LHCN-M2 (cell line): ENCODE measurements at places on chromosomes 1 and 21. TPM values are rescaled to one million over a fixed set of nuclear protein-coding genes. Genes with fewer than 3 reads are reported as not detected.

- no peak for DNase-seq
These were observed 63.6 kb upstream of the ERG start for GRCh38 chr21:38561613-38562581.

DNA sequence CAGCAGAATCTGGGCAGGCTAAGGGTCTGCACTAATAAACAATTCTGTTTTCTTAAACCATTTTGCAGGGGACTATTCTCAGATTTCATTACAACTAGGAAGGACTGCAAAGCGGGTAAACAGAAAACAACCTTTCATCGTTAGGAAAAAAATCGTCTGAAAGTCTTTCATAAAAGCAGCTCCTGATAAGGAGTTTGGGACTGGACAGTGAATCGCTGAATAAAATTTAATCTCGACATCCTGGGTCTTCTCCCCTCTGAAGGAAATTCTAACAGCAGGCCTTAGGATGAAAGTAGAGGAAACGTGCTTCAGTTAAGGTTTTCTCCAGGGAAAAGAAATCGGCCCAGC lies 471 bp upstream of the MTF2 start:
- no peak for DNase-seq

- DNase-seq = no peak
These were observed 16.6 kb upstream of the CLCA4 start for GRCh38 chr1:86530211-86530845.

DNA sequence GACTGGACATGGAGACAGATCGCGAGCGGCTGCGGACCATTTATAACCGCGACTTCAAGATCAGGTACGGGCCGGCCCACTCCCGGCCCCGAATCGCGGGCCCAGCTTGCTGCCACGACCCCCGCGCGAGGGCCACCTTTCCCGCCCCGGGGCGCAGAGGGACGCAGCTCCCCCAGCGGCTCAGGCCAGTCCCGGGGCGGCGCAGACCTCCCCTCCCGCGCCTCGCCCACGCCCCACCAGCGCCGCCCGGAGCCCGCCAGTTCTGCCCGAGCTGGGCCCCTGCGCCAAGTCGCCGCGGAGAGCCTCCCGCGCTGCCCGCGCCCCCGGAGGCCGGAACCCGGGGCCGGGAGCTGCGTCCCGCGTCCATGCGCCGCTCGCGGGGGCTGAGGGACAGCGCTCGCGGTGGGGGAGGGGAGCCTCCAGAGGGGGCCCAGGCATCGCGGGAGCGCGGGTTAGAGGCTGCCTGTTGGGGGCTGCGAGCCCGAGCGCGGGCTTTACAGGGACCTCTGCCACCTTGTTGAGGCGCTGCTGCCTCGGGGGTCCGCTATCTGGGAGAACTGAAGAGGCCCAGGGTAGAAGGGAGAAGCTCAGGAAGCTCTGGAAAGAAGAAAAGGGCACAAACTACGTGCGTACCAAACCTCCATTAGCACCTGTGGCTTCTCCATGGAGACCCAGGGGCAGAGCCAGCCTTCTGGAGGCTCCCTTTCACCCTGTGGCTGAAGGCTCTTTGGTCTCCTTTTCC lies 698 bp downstream of the MOV10 start:
- no peak for DNase-seq

The KCNJ9 gene
- total RNA-seq = not detected in 2 replicates

The VCAM1 gene
- total RNA-seq = 0.51 and 0.63 TPM in 2 replicates

The KPNA6 gene
- total RNA-seq = 50.8 and 57.4 TPM in 2 replicates
